Liver (tissue), 10 donors: ENCODE measurements at places on chromosomes 16 and 17. TPM values are rescaled to one million over a fixed set of nuclear protein-coding genes. Genes with fewer than 3 reads are reported as not detected.

NOMO2 gene
- polyA plus RNA-seq, result 40.7 TPM

CCT6B gene
- 0.82 TPM for polyA plus RNA-seq

HIRIP3 gene
- polyA plus RNA-seq, result 5.7 TPM

FADS6 gene
- polyA plus RNA-seq, result 2.1 TPM

TRIM72 gene
- 0.02 TPM for polyA plus RNA-seq

TBC1D3K gene
- polyA plus RNA-seq, result not detected

TPSAB1 gene
- polyA plus RNA-seq, result 1.4 TPM

RPGRIP1L gene
- polyA plus RNA-seq, result 0.46 TPM

SEC14L5 gene
- 0.07 TPM for polyA plus RNA-seq

MYH2 gene
- not detected for polyA plus RNA-seq

HGS gene
- 28.7 TPM for polyA plus RNA-seq

HS3ST4 gene
- not detected for polyA plus RNA-seq

SAMD14 gene
- not detected for polyA plus RNA-seq

KRT15 gene
- polyA plus RNA-seq, result not detected

TP53TG3 gene
- polyA plus RNA-seq, result not detected

ADGRG3 gene
- 0.52 TPM for polyA plus RNA-seq

IKZF3 gene
- polyA plus RNA-seq, result 0.32 TPM

CD7 gene
- polyA plus RNA-seq, result 1.4 TPM

NHERF1 gene
- polyA plus RNA-seq, result 105 TPM

TMEM238L gene
- polyA plus RNA-seq, result 0.85 TPM

FA2H gene
- not detected for polyA plus RNA-seq

SRCIN1 gene
- polyA plus RNA-seq, result 2.2 TPM

MEOX1 gene
- not detected for polyA plus RNA-seq

DPEP3 gene
- polyA plus RNA-seq, result not detected

KAT7 gene
- polyA plus RNA-seq, result 6.2 TPM

BRD7 gene
- polyA plus RNA-seq, result 13.3 TPM

CDH1 gene
- 37.2 TPM for polyA plus RNA-seq
